Amniotic stem cell (primary cell): ENCODE measurements at places on chromosomes 5 and 9.
A peak's percentile ranks its signal among the peaks of the same experiment; 100 is the strongest.

DNA sequence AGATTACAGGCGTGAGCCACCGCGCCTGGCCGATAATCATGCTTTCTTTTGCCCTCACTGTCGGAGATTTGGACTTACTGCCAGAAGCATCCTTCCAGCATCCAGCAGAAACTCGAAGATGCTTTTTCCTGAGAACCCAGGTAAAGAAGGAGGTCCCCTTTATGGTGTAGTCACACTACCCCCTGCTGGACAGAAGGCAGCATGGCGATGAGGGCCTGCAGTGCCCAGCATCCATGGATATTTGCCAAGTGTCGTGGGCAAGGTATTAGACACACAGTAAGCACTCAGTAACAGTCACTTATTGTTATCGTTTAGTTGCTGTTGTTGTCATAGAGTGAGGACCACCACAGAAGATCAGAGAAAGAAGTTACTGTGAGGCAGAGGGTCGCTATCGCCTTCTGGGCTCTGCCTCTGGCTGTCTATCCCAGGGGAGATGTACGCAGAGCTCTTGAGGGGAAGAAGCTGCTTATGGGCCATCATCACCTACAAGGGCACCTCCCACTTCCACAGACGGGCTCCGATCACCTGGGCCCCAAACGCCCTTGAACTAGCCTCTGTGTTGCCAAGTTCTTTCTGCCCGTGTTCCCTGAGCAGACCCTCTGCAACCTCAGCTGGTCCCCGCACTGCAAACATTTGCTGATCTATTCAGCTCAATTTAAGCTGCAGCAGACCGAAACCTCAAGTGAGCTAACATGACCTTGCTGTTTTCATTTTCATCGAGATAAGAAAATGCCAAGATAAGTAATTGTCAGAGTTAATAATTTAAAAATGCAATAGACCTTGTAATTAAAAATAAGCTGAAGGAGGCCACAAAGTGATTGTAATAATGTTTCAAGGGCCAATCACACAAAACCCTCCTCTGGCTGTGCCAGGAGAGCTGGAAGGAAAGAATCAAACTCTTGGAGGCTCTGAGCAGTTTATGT is 23.9 kb downstream of the C5orf15 start:
- DNase-seq = no peak

- DNase-seq = no peak
These were observed 82.2 kb downstream of the NRG2 start for GRCh38 chr5:139960723-139961383.

DNA sequence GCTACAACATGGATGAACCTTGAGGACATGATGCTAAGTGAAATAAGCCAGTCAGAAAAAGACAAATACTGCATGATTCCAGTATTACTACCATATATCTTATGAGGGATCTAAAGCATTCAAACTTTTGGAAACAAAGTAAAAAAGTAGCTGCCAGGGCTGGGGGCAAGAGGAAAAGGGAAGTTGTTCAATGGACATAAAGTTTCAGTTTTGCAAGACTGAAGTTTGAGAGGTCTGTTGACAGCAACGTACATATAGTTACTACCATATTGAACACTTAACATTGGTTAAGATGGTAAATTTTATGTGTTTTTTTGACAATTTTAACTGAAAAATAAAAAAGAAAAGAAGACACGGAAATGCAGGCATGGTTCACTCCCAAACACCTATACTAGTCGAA is 77.6 kb downstream of the MAPKAP1 start:
- DNase-seq = no peak

- no peak for DNase-seq
These were observed 83.3 kb upstream of the RETREG1 start for GRCh38 chr5:16700081-16700480.

DNA sequence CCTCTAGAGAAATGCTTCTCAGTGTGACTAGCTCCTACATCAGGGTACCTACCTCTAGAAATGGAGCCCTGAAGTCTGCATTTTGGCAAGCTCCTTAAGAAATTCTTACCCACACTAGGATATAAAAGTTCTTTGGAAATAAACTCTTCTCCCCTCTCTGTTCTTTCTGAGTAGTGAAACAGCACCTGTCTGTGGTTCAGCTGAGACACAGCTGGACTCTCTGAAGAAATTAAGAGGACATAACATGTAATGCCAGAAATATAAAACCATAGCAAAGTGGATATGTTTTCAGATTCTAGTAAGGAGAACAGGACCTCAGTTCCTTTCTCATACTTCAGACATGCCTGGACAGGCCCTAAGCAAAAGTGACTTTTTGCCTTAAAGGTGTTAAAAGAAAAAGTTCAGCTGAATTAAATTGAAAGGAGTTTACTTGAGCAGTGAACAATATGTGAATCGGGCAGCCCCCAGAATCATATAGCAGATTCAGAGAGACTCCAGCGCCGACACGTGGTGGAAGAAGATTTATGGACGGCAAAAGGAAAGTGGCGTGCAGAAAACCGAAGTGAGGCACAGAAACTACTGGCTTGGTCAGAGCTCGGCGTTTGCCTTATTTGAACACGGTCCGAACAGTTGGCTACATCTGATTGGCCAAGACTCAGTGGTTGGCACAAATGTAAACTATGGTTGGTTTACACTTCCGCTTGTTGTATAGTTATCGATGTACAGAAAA is 64.5 kb downstream of the PRKACG start:
- no peak for DNase-seq

DNA sequence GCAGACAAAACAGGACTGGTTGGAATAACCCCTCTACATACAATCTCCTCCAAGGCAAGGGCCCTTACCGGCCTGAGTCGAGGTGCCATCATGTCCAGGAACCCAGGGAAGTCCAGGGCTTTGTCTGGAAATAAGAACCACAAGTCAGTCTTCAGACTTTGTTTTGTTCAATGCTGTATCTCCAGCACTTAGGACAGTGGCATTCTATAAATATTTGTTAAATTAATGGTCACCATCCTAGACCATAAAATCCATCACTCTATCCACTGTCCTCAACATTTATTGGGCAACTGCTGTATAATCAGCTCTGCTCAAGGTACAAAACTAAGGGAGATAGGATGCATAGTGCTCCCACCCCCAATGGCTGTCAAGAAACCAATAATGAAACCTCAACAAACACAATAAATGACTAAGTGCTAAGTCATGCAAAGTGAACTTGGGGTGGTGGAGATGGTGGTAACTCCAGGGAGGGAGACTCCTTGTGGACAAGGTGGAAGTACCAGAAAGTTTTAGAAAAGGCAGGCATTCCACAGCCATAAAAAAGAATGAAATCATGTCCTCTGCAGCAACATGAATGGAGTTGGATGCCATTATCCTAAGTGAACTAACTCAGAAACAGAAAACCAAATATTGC is 5.0 kb downstream of the RELL2 start:
- DNase-seq = no peak

DNA sequence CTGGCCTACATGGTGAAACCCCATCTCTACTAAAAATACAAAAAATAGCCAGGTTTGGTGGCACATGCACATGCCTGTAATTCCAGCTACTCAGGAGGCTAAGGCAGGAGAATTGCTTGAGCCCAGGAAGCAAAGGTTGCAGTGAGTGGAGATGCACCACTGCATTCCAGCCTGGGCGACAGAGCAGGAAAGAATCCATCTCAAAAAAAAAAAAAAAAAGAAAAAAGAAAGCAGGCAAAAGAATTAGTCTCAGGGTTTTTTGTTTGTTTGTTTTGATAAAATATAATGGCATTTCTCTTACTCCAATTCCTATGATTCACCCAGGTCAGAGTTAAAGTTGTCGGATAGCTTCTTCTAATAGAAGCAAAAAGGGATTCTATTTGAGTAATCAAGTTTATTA is 67.0 kb upstream of the ATG10 start:
- DNase-seq = no peak

GRCh38 chr5:116088062-116088461 is 3.2 kb downstream of the COMMD10 start:
- no peak for DNase-seq

DNA sequence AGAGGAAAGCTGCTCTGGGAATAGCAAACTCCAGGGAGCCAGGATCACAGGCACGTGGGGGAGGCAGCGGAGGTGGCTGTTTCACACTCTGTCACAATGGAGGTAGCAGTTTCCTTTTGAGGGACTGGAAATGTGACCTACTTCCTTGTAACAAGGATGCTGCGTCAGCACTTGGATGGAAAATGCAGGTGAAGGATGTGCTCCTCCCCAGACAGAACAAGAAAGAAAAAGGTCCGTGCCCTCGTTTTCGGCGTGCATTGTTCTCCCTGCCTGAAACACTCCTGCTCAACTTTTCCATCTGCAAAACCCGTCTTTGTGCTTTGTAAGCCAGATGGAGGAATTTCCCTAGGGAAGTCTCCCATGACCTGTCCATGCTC is 55.1 kb upstream of the SH3PXD2B start:
- DNase-seq = no peak

DNA sequence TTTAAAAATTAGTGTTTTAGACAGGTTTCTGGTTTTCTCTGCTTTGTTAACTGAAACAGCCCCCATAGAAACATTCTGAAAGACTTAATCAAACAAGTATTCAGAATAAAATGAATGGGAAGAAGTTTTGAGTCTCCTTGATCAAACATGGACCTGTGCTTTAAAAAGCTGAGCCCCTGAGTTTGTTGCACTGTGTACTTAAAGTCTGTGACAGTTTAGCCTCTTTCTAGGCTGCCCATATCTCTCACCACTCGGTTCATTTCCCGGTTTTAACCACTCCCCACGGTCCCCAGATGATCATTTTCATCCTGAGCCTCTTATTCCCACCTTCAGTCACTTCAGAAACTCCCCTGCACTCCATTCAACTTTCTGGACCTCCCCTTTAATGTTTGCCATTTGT is 215.9 kb upstream of the DMRT1 start:
- DNase-seq = no peak

DNA sequence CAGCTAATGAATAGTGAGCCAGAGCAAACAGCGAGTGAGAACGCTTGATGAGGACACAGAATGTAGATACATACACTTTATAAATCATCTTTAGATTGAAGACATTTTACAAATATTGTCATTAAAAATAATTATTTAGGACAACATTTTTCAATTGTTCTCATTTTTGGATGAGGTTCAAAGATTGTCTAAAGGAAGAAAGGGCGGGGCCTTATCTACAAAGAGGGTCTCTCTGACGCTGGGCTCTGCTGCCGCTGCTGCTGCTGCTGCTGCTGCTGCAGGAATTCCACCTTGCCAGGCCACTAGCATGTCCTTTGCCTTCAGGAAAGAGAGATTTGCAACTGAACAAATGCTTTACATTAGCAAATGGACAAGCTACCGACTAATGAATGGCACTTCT is 220.7 kb upstream of the TMEM161B start:
- DNase-seq = no peak

GRCh38 chr5:158861366-158861765 is 238.3 kb downstream of the EBF1 start:
- DNase-seq = no peak

DNA sequence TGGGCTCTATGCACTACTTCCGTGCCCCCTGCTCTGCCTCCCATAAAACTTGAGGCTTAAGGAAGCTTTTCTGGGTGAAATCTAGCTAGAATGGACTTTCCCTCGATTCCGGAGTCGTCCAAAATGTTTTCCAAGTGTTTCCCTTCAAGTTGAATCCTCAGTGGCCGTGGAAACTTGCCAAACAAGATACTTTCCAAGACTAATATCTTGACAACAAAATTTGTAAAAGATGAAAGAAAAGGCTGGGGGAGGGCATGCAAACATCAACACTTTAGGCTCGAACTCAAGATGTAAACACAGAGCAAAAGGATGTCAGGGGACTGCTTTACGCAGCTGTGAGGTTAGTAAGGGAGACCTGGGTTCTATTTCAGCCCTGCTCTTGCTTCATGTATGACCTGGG is 482.8 kb upstream of the KLF4 start:
- DNase-seq = no peak

DNA sequence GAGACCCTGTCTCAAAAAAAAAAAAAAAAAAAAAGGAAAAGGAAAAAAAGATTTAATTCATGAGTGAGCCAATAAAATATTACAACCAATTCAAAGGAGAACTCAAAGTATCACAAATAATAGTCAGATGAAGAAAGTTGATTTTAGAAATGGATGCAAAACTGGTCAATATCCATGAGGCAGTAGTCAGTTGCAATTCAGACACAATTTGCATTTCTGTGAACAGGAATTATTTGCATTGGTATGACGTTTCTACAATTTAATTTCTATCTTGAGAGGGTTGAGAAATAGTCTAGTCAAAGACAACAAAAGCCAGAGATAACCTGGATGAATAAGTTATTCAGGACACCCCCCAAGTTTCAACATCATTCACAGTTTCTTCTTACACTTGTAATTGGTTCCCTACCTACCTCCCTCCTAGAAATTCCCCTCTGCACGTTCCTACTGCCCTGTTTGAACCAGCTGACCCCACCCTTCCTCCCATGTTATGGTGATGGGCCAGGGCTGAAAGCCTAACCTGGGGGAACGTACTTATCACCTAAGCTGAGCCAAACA is 28.6 kb upstream of the CDKN2AIPNL start:
- no peak for DNase-seq

DNA sequence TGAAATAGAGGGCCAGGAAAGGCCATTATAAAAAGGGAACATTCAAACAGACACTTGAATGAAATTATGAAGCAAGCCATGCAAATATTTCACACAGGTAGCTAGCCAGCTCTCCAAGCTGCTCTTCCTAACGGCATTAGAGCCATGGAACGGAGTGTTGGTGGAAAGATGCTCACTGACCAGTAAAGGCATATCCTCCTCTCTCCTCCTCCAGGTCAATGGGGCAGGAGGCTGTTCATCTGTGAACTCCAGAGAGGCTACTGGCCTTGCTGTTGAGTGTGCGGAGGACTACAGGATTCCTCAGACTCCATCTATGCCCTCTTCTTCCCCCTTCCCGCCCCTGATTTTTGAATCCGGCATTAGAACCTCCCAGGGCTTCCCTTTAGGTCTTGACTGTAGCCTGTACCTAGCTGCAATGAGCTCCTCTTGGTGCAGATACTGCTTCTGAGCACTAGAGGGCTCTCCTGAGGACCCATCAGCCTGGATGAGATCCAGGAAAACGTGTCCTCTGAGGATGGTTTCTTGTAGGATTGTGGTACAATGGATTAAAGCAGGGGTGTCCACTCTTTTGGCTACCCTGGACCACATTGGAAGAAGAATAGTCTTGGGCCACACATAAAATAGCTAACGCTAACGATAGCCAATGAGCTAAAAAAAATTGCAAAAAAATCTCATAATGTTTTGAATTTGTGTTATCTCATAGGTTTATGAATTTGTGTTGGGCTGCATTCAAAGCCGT is 162.2 kb downstream of the SREK1 start:
- DNase-seq = peak; percentile 15

DNA sequence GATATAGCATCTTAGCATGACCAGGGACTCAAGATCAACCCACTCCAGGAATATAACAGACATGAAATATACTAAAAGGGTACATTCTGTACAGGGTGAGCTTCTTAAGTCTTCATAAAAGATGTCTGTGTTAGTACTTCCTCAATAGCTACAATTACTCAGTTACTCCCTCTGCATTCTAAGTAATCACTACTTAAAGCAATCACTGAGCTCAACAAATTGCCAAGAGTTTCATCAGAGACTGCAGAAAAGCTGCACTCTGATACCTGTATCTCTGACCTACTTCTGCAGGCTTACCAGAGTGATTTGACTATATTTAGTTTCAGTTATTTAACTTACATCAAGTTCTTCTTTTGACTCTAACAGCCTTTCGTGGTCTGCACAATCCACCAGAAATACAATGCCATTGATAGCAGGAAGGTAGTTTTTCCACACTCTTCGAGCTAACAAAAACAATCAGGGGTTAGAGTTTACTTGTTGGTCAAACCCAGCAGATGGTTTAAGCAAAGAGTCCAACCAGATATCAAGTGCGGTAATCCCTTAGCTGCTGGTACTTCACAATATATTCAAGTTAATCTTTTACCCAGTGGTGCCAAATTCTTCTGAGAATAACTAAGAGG is 23.3 kb downstream of the SAR1B start:
- no peak for DNase-seq
